ENCODE measurements at places on chromosomes 16 and 17.
A peak's percentile ranks its signal among the peaks of the same experiment; 100 is the strongest.

- DNase-seq, result no peak
Measured at GRCh38 chr16:20622498-20622870, 46.3 kb upstream of the ACSM2B start.

DNA sequence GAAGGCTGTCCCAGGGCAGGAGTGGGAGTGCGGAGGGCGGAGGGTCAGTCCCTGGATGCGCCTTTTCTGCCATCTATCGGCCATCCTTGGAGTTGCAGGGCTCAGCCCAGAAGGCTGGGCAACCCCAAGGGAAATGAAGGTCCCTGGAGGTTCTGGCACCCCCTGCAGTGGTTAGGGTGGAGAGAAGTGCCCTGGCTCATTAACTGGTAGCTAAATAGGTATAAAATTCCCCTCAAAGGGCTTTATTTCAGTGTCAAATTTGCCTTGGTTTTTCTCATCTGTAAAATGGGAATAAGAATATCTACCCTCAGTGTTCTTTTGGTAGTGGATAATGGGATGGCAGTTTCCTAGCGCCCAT lies 22.4 kb downstream of the C17orf75 start:
- peak; percentile 91 for DNase-seq

DNA sequence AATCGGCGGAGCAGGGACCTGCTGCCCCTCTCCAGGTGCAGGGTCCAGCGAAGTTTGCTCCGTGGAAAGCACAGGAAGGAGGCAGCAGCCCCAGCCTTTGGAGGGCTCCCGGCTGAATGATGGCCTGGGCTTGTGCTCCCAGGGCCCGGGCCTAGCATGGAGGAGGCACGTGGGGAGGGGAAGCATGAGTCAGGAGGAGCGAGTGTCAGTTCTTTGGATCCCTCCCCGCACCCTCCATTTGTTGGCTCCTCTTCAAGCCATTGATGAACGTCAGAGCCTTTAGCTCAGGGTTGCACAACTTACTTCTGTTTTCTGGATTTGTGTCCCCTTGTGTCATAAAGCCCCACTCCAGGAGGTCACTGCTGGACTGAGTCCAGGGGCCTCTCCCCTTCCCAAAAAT lies 25.8 kb downstream of the TTYH2 start:
- DNase-seq, result no peak

GRCh38 chr16:86294535-86295196 lies 215.7 kb upstream of the FOXF1 start:
- no peak for DNase-seq

DNA sequence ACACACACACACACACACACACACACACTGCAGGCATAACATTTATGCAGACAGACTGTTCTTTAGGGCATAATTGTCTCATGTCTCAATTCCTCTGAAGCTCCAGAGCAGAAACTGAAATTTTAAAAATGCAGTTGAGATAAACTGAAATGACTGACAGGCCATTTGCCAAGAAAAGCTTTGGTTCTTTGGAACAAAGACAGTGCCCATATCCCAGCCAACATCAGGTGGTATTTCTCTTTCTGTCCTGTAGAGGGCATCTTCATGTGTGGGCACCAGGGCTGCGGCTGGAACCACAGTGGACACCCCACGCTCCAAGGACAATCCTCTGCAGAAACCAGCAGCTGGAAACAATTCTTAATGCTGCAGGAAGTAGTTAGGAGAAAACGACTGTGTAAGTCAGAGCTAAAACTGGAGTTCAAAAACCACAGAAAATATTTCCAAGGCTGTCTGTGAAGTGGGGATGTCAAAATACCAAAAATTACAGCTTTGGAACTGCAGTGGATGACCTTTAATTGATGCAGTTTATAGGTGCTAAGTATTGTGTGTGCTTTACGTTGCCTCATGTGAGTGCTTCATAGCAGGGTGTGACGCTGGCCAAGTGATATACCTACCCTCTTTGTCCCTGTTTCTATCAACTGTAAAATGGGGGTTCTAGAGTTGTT lies 10.6 kb upstream of the MEFV start:
- no peak for DNase-seq

DNA sequence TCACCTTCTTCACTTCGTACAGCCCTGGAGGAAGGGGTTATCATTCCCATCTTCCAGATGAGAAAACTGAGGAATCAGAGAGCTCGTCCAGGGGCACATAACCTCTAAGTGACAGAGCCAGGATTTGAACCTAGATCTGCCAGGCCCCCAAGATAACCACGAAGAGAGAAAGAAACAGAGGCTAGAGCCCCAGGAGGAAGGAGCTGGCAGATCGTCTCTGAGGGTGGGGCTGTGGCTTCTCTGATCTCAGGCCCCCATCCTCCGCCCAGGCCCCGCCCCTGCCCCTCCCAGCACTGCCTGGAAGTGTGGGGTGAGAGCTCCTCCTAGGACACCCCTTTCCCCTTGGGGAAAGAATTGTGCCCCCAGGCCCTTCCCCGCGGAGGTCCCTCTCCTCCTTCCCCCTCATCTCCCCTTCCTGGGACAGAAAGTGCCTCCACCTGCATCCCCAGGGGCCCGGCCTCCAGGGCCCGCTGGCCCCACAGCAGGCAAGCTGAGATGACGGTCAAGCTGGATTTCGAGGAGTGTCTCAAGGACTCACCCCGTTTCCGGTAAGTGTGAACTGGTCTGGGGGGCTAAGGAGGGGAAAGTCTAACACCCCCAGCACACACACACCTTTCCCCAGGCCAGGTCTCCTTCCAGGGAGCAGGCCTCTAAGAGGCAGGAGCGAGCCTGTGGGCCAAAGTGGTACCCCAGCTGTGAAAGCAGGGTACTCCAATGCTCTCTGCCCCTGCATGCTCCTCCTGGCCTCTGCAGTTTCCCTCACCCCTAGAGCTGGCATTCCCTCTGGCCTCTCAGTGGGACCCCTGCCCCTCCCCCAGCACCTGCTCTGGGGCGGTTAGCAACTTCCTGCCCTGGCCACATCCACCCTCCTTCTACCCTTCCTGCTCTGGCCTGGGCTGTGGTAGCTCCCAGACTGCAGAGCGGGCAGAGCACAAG lies at the start of gene ACAP1:
Gene ACAP1, plus strand, starts transcription at position 290 of the 936 bp plus-strand sequence. Its CDS starts 206 bp downstream, at position 496.
- DNase-seq, result peak; percentile 94

DNA sequence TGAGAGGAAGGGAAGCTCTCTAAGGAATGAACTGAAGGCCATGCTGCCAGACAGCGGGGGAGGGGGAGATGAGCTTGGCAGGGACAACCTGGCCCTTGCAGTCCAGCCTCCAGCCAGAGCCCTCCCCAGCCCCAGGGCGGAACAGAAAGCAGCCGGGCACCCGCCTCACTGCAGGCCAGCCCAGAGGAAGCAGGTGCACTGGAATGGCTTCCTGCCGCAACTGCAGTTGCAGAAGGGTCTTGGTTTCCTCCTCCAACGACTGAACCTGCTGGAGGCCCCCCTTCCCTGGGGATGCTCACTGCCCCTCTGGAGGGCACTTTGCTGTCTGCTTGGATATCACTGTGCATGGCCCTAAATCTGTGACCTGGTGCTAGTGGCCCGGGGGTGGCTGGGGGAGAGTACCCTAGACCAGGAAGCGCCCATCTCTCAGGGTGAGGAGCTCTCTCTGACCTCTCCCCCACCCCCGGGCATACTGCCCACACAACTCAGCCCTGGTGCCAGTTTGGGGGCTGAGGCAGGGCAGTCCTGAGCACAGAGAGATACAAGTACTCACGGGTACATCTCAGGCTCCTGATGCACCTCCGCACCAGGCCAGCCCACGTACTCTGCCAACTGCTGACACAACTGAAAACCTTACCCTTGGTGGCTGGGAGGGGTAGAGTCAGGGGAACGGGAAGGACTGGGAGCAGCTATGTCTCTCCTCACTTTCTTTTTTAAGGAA lies 41.1 kb downstream of the MYO18A start:
- DNase-seq, result no peak

DNA sequence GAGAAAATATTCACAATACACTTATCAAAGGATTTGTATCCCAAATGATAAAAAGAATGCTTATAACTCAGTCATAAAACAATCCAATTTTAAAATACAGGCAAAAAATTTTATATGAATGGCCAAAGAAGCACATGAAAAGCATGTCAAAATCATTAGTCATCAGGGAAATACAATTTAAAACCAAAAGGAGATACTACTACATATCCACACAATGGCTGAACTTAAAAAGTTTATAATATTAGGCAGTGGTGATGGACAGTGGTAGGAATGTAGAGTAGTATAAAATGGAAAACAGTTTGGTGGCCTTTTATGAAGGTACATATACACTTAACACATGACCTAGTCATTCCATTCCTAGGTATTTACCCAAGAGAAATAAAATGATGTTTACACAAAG lies 12.2 kb downstream of the CMC2 start:
- DNase-seq, result no peak

- peak; percentile 69 for DNase-seq
Measured at GRCh38 chr17:71976011-71976649, 144.7 kb upstream of the SOX9 start.
